Endodermal cell (in vitro differentiated cells): ENCODE measurements at places on chromosomes 13 and 19. TPM values are rescaled to one million over a fixed set of nuclear protein-coding genes. Genes with fewer than 3 reads are reported as not detected.

DNA sequence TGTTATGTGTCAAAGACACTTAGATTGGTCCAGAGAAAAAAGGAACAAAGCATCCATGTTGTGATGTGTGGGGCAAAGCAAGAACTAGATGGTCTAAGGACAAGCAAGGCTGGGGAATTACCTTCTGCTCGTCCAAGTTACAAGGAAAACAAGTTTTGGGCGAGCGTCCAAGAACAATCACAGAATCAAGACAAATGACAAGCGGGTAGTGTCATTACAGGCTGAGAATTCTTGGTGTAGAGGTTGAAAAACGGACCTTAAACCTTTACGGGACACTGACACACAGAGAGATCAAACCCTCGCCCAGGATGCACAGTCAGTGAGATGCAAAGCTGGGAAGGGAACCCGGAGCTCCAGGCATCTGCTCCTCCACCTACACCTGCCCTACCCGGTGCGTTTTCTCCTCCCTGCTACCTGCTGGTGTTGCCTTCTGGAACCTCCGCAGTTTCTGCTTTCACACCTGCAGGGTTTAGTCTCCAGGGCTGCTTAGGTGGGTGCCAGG, 515 bp upstream of the ZNF324B start:
- no peak for DNase-seq

DNA sequence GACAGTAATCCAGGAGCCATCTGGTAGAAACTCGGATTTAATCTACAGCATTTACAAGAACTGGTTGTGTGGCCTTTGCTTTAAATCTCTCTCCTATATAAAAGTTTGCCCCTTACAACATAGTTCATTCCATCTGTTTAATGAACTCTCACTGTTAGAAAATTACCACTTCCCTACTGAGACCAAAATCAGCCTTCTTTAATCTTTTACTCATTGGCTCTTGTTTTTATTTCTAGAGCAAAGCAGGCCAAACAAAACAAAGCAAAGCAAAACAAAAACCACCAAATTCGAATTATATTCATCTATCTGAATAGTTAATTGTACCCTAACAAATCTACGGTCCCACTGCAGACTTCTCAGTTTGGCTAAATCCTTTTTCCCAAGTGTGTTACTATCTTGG, 127.0 kb downstream of the UGGT2 start:
- no peak for DNase-seq

GRCh38 chr19:58538257-58539168, 5.4 kb upstream of the TRIM28 start:
- DNase-seq = peak; percentile 96

GRCh38 chr19:1794424-1795172, 17.5 kb downstream of the ATP8B3 start:
- DNase-seq = peak; percentile 81

The WTIP gene
- total RNA-seq = 33.0 to 45.4 TPM (median 43.9 TPM) in 3 replicates

The ELSPBP1 gene
- not detected in 2 replicates for total RNA-seq

The CYP4F2 gene
- total RNA-seq = not detected in 3 replicates
